ENCODE measurements at places on chromosomes 13 and 19.

- no peak for DNase-seq
These were observed 355.6 kb downstream of the SLC7A1 start for GRCh38 chr13:29239653-29240525.

DNA sequence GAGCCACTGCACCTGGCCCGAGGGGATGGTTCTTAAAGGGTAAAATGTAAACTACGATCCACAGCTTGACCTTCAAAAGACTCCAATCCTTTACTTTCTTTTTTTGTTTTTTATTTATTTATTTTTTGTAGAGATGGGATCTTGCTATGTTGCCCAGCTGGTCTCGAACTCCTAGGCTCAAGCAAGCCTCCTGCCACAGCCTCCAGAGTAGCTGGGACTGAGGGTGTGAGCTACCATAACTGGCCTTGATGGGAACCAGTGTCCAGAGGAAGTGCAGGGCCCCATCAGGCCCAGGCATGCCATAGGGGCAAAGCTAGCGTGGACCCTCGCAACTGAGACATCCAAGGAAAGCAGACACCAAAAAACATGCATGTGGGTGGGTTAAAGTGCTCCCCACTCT is 14.2 kb upstream of the TLE6 start:
- DNase-seq: no peak

GRCh38 chr13:50090211-50090610 is 75.0 kb downstream of the KCNRG start:
- no peak for DNase-seq

- no peak for DNase-seq
These were observed 65.6 kb upstream of the NPAS1 start for GRCh38 chr19:46953955-46954501.

Data from left ventricle myocardium superior (tissue), 1 donor.